Stimulated activated CD4-positive, alpha-beta T cell treated with anti-CD3 and anti-CD28 coated beads, Interleukin-12 subunit alpha, Interleukin-12 subunit beta, amount 100 ng/mL, for 4 hours (primary cell): ENCODE measurements at places on chromosomes 7 and 10.

DNA sequence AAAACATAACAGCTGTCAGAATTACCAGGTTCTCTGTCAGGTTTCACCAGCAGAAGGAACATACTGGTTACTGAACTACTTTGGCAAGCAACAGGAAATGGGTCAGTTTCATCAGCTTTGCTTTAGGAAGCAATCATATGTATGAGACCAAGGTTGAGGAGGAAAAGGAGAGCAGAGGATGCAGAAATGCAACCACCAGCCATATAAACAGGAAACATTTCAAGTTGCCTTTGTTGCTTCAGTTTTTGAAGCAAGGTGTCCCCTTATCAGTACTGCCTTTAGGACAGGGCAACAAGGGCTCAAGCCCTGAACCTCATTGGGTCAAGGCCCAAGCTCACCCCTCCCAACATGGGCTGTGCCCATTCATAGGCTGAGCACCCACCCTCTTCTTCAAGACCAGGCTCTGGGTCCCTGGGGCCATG lies 10.2 kb downstream of the HIPK2 start:
- DNase-seq = no peak

DNA sequence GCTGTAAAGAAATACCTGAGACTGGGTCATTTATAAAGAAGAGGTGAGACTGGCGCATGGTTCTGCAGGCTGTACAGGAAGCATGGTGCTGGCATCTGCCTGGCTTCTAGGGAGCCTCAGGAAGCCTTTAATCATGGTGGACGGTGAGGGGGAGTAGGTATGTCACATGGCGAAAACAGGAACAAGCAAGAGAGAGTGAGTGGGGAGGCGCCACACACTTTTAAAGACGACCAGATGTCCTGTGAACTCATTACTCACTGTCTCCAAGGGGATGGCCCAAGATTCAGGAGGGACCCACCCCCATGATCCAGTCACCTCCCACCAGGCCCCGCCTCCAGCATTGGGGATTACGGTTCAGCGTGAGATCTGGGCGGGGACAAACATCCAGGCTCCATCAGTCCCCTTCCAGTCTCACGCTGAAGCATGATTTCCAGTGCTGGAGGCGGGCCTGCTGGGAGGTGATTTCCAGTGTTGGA lies 3.2 kb downstream of the ZNF316 start:
- peak; percentile 37 for DNase-seq

GRCh38 chr7:121953164-121953563 lies 80.2 kb downstream of the PTPRZ1 start:
- no peak for DNase-seq

GRCh38 chr10:31051703-31052102 lies 20.0 kb upstream of the ZNF438 start:
- DNase-seq = no peak

DNA sequence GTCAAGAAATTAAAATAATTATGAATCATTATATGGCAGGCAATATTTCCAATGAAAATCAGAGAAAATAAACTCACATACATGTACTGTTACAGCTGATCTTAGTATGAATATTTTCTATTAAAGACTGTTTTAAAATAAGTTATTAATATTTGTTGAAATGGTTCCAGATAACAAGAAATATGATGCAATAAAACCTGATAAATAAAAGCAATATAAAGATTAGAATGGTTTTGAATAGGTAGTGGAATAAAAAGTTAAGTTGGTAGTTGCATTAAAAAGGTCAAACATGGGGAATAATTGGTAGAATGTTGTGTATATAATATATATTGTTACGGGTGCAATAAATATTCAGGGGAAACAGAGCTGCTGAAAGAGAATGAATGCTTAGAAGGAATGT lies 52.5 kb downstream of the MEST start:
- no peak for DNase-seq

GRCh38 chr7:69603351-69603750 lies 5.1 kb downstream of the AUTS2 start:
- no peak for DNase-seq

- DNase-seq = no peak
Measured at GRCh38 chr10:129955601-129956285, 8.3 kb downstream of the EBF3 start.

DNA sequence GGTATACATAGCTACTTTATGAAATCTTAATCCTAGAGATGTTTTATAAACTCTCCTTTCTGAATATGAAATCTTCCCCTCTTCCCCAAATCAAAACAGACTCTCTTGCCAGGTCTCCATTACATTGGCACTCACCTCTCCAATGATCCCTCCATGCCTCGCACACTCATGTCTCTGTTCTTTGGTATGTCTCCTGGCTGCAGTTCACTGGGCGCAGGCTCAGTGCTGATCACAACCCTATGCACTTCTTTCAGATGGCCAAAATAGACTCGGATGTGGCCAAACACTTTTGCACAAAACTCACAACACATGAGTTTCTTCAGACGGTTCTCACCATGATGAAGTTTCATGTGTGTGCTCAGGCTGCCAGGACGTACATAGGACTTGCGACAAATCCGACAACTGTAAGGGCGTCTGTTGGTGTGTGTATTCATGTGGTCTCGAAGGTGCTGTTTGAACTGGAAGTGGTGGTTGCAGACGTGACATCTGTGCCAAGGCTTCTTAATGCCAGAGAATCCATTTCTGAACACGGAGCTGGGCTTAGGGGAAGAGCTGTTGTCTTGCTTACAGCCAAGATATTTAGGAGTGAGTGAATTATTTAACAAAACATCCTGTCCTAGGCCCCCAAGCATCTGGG lies 183.2 kb downstream of the ZNF438 start:
- DNase-seq = no peak

- DNase-seq = no peak
Measured at GRCh38 chr7:120468611-120469010, 195.6 kb downstream of the KCND2 start.

DNA sequence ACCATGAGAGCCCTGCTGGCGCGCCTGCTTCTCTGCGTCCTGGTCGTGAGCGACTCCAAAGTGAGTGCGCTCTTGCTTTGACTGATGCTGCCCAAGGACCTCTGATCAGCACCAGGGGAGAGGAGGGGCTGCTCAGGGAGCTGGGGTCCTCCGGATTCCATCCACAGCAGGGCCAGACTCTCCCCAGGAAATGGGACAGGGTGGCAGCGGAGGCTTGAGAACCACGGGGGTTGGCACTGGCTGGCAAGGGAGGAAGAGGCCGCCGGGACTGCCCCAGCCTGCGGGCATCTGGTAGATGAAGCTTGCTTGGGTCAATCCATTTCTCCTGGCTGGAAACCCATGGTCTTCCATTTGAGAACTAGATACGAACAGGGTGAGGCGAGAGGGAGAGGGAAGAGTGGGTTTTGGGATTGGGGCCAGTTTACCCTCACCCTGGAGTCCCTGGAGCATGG lies 647 bp downstream of the PLAU start:
- no peak for DNase-seq

- DNase-seq = no peak
Measured at GRCh38 chr7:95002775-95003174, 95.4 kb downstream of the PPP1R9A start.

DNA sequence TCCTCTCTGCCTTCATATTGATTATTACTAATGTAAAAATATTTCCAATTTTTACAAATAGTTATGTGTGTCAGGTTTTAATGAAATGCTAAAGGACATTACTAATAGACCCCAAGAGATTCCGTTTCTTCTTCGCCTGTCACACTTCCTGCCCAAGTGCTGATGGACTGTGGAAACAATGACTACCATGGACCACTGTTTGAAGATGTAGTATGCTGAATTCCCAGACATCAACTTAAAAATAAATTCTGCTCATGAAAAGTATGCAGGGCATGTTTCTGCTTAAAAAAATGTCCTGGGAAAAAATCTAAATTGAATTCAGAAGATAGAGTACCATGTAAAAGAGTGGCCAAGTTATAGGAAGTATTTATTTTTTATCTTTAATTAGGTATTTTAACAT lies 52.1 kb downstream of the ST7 start:
- DNase-seq = no peak

DNA sequence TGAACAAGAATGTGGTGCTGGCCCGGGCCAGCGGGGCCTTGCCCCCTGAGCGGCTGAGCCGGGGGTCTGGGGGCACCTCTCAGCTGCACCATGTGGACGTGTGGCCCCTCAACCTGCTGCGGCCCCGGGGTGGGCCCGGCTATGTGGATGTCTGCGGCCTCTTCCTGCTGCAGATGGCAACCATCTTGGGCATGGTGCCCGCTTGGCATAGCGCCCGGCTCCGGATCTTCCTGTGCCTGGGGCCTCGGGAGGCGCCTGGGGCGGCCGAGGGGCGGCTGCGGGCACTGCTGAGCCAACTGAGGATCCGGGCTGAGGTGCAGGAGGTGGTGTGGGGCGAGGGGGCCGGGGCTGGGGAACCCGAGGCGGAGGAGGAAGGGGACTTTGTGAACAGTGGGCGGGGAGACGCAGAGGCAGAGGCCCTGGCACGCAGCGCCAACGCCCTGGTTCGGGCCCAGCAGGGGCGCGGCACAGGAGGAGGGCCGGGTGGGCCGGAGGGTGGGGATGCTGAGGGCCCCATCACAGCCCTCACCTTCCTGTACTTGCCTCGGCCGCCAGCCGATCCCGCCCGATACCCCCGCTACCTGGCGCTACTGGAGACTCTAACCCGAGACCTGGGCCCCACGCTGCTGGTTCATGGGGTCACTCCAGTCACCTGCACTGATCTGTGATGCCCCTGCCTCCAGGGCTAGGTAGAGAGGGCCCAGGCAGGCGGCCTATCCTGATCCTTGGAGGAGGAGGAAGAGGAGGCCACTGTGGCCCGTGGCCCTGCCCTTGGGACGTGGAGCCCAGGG lies 1.1 kb upstream of the TRIP6 start:
- DNase-seq = peak; percentile 38

DNA sequence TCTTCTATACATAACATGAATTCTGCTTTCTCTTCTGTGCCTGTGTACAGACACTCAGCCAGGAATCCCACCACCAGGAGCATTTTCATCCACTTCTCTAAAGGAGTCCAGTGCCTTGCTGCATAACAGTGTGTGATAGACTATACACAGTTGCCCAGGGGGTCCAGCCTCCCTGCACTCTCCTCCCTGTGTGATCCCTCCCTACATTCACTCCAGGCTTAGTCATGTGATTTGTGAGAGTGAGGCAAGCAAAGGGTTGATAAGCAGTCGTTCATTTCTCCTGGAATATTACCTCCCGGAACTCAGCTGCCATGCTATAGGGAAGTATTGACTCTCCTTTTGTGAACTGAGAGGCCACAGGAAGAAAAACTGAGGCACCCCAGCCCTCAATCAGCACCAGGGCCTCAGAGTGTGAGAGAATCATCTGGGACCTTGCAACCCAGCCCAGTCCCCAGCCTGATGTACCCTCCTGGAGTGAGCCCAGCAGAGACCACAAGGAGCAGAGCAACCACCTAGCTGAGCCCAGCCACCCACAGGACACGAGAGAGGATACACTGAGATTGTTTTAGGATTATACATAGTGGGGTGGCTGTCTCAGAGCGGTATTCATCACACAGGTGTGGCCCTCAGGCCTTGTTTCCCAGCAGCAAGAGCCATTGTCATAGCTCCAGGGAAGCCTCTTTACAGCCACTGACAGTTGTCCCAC lies 45.0 kb upstream of the EEPD1 start:
- DNase-seq = no peak

- DNase-seq = no peak
Measured at GRCh38 chr7:134662871-134663205, 16.2 kb downstream of the BPGM start.

DNA sequence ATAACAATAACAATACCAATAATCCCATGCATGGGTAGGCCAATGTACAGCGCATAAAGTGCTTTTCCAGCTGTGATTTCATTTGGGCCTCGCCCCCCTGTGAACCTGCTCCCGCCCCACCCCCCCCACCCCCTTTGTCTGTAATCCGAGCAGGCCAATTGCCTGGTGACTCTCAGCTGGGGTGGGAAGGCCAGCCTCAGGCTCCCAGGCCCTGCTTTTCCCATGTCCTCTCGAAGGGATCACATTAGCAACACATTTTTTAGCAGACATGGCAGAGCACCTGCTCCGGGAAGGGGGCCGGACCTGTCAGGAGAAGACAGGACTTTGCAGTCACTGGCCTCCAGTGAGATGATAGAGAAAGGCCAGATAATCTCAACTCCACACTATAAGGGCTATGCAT lies 439.3 kb downstream of the RPS24 start:
- DNase-seq = no peak

GRCh38 chr10:34548466-34548865 lies 266.6 kb downstream of the PARD3 start:
- DNase-seq = no peak

DNA sequence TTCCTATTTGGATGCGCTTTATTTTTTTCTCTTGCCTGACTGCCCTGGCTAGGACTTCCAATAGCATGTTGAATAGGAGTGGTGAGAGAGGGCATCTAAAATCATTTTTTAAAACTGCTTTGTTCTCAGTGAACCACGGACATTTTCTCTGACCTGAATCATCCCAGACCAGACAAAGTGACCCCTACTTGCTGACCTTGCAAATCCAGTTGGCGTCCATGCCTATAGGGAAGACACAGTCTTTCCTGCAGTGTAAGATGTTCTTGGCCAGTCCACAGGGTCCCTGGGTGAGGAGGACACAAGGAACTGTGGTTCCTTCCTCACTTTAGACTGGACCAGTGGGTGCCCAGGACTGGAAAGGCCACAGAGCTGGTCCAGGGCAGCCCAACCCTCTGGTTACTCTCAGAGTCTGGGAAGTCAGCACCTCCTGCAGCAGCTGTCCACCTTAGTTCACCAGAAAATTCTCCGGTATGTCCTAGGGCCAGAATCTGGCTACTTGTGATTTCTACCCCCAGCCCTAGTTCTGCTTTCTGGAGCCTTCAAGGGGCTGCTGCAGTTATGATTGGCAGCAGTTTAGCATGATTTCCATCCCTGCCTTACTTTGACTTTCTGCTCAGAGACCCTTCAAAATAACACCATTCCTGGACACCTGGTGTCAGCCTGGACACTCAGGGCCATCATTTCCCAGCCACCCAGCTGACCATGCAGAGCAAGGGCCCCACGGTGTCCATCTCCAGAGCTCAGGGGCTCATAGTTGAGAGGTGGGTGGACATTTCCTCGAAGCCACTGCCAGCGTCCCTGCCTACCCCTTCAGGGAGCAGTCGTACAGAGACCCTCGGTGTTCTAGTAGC lies 19.3 kb downstream of the VIPR2 start:
- DNase-seq = no peak

- DNase-seq = no peak
Measured at GRCh38 chr7:82397879-82398524, 45.6 kb downstream of the CACNA2D1 start.
